ENCODE measurements at places on chromosomes 13 and 19. TPM values are rescaled to one million over a fixed set of nuclear protein-coding genes. Genes with fewer than 3 reads are reported as not detected.

Gene LIN7B
- total RNA-seq: 2.7 TPM

Gene ZNF541
- 0.40 TPM for total RNA-seq

Gene GNG8
- total RNA-seq: not detected

Gene IGFL3
- total RNA-seq: not detected

Gene LIG4
- total RNA-seq: 14.8 TPM

Gene SELENOV
- not detected for total RNA-seq

Gene KIR2DL4
- total RNA-seq: 2.2 TPM

Gene PLPPR3
- total RNA-seq: 0.56 TPM

Gene SRRM5
- 0.54 TPM for total RNA-seq

Gene XRCC1
- total RNA-seq: 32.0 TPM

Gene UGGT2
- 22.6 TPM for total RNA-seq

Gene ONECUT3
- not detected for total RNA-seq

Gene VSTM1
- total RNA-seq: 10.1 TPM

Gene GGN
- total RNA-seq: not detected

GRCh38 chr13:79196366-79196765, 209.7 kb downstream of the RBM26 start:
- no peak for DNase-seq

GRCh38 chr13:32124743-32125142, 93.2 kb downstream of the FRY start:
- no peak for DNase-seq

DNA sequence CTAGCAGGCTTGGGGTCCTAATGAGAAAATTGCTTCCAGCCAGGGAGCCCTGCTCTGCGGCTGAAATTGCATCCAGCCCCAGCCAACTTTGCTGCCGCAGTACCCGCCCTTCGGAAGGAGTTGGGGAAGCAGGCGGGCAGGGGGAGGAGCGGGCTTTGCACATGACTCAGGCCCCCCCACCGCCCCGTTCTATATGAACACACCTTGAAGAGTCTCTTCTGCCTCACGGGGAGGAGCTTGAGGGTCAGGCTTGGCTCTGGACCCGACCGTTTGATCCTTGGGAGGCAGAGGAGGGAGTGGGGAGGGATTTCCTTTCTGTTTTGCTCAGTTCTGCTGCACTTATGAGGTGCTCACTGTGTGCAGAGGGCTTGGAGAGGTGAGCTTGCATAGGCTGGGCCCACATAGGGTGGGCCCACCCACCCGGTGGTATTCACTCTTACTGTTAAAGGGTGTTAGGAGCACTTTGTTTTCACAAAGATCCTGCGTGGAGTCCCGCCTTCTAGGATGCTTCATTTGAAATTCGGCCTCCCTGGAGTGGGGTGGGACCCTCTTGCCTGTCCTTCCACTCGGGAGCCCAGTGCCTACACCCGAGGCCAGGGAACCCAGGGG, 46.5 kb downstream of the LYL1 start:
- DNase-seq: no peak

DNA sequence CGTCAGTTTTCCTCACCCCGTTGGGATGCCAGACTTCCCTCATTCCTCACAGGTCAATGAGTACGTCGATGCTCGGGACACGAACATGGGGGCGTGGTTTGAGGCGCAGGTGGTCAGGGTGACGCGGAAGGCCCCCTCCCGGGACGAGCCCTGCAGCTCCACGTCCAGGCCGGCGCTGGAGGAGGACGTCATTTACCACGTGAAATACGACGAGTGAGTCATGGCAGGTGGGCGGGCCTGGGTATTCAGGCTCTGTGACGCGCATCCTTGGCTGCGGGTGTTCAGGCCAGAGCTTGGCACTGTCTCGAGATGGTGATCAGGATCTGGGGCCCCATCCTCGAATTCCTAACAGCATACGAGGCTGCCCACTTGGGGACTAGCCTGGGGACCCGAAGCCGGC, 21.4 kb downstream of the UHRF1 start:
- DNase-seq: no peak

DNA sequence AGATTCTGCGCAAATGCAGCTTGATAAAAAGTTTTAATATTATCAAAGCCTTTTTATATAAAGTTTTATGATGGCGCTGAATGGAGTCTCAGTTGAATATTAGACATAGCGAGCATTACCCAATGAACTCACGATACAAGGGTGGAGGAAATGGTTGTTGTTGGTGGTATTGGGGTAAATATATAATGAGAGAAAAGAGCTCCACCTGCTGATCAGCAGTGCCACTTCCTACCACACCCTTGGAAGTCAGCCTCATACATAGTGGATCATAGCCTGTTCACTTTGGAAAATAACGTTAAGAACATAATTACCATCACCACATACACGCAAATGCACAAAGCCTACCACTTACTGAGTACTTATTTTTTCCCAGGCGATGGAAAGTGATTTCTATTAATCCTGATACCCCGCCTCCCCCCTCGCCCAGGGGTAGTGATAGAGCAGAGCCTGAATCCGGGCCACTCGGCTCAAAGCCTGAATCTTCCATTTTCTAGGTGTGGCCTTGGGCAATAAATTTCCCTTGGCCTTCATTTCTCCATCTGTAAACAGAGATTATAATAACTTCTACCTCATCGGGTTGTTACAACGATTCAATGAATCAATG, 358.3 kb downstream of the KLF5 start:
- no peak for DNase-seq

DNA sequence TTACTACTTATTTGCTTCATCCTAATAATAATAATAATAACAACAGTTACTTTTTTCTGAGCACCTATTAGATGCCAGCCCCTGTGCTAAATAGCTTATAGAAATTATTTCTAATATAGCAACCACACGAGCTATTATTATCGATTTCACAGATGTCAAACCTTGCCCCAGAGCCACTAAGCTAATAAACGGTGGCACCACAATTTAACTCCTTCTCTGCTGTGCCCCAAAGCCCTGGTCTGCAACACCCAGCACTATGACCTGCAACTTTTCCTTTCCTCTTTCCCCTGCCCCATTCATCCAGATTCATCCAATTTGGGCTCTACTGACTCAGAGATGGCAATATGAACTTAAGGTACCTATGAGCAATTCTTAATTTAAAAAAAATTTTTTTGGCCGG, 6.4 kb downstream of the RFX2 start:
- DNase-seq: no peak

- no peak for DNase-seq
Measured at GRCh38 chr13:36763126-36763722, 55.8 kb upstream of the RFXAP start.

GRCh38 chr19:42313096-42313839, at the start of gene TMEM145:
TSS of gene TMEM145 (plus strand) at chr19:42313309. CDS start at chr19:42313377, 68 bp downstream.
- DNase-seq: no peak

DNA sequence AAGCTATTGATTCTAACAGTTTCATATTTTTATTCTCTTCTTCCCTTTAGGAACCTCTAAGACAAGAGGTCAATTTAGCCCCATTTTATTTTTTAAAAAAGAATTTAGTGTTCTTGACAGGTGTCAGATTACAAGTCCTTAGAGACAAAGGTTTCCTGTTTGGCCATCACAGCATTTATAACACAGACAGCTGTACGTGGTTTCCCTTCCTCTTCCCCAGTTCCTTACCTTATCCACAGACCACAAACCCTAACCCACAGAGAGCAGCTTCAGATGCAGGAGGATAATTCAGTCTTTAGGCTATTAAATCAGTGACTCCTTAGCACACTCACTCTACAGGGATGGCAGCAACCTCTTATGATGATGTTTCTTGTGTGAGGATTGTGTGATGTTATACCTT, 1210.1 kb downstream of the DIAPH3 start:
- DNase-seq: no peak

DNA sequence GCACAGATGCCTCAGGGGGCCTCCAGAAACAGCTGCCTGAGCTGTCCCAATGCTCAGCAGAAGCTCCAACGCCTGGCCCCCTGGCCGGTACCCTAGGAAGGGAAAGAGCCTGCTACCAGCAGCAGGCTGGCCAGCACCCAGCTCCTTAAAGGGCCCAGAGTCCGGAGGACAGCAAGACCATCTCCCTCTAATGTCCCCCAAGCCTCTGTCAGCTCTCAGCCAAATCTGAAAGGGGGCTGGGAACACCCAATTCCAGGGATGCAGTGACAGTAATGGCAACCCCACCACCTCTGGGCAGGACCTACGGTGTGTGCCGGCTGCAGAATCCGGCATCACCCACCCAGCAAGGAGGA, 4.2 kb downstream of the PPP6R1 start:
- no peak for DNase-seq

DNA sequence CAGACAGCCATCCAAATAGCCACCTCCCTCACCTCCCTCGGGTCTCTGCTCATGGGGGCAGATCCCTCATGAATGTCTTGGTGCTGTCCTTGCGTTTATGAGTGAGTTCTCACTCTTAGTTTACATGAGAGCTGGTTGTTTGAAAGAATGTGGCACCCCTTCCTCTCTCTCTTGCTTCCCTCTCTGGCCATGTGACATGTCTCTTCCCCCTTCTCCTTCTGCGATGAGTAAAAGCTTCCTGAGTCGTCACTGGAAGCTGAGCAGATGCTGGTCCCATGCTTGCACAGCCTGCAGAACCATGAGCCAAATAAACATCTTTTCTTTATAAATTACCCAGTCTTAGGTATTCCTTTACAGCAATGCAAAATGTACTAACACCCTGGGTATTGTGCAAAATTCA, 208.7 kb downstream of the LACC1 start:
- no peak for DNase-seq

DNA sequence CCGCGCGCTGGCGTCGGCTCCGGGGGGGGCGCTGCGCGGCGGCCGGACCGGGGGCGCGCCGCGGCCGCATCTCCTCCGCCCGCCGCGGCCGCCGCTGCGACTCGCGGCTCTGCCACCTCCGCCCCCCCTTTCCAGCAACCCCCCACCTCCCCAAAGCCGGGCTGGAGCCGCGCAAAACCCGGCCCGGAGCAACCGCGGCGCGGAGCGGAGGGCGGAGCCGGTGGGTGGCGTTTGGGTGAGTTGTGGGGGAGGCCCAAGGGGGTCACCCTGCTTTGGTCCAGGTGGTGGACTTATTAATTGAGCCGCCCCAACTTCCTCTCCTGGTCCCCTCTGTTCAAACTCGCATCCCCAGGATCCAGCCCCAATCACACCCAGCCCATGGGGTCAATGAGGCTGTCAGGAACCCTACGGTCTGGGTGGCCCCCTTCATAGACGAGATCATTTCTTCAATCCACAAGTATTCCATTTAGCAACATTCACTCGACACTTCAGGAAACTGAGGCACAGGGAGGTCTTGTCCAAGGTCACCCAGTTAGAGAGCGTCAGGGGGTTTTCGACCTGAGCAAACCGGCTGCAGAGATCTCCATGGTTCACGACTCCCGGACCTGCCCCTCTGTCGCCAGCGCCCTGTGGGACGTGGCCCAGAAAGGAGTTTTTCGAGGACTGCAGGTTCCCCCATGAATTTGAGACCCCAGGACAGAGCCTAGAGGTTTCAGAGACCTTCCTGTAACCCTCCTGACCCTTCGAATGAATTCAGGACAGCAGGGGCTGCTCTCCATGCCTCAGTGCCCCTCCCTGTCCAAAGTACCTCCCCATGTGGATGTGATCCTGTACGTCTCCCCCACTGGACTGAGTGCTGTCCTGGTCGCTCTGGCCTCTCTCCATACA, 22.4 kb upstream of the SEMA6B start:
- no peak for DNase-seq

- no peak for DNase-seq
Measured at GRCh38 chr13:28983641-28984040, 163.5 kb downstream of the MTUS2 start.

DNA sequence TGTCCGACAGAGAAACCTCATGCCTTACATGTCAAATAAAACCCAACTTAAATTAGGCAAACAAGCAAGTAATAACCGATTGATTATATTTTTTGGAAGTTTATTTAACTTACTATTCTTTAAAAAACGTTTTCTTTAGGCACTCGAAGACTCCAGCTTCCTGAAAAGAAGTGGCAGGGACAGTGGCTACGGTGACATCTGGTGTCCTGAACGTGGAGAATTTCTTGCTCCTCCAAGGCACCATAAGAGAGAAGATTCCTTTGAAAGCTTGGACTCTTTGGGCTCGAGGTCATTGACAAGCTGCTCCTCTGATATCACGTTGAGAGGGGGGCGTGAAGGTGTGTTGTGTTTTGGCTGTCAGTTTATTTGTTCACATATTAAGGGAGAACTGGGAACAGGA, 164.4 kb downstream of the LMO7 start:
- no peak for DNase-seq

- peak; percentile 21 for DNase-seq
Measured at GRCh38 chr13:112641456-112642089, 48.3 kb upstream of the ATP11A start.

GRCh38 chr19:51470966-51471365, 7.4 kb upstream of the CEACAM18 start:
- peak; percentile 15 for DNase-seq

GRCh38 chr13:108033800-108034707, 181.3 kb downstream of the LIG4 start:
- DNase-seq: no peak

DNA sequence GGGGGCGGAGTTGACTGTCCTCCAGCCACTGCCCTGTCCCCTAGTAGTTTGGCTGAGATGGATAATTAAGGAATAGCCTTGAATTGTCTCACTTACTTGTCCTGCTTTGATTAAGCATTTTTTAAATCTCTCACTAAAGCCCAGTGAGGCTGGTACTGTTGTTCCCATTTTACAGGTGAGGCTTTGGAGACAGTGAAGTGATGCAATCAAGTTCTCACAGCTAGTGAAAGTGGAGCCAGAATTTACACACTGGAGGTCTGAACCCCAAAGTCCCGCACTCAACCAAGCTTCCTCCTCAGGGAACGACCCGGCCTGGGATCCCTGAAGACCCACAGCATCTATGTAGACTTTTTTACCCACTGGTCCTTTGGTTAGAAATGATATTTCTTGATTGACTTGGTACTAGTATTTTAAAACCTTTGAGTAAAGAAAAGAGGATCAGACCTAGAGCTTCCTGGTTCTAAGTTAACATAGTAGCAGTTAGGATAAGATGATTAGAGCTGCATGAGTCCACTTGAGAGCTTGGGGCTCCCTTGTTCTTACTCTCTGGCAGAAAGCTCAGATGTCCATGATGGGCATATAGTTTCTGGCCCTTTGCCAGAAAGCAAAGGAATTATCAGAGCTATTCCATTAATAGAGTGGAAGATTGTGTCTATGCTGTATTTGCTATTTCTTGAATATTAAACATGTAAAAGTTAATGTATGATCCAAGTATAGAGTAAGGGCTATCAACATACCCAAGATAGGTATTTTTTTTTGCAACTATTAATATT, 154.3 kb downstream of the LMO7 start:
- no peak for DNase-seq

DNA sequence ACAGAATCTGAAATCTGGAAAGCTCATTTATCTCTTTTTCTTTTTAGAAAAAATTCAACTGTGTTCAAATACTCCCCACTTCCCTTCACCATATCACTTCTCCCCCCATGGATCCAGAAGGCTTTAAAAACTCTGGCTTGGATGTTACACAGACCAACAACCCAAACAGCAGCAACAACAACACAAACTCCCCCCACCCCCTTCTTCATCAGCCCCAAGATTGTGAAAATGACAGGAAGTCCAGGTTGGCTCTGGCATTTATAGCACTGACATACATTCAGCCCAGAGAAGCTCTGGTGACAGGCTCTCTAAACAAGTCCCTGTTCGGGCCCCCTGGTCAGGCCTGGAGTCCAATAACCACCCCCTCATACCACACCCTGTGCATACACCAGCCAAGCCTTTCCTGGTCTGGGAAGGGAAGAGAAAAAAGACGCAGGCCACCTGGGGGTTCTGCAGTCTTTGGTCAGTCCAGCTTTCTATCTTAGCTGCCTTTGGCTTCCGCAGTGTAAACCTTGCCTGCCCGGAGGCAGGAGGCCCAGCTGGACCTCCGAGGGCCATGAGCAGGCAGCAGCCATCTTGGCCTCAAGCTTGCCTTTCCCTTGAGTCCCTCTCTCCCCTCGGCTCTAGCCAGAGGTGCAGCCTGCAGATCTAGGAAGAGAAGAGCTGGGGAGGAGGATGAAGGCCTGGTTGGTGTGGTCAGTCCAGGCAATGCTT, 6.8 kb downstream of the CDX2 start:
- DNase-seq: no peak

All from spleen (tissue), 13 donors.